ENCODE measurements at places on chromosomes 11 and 22. TPM values are rescaled to one million over a fixed set of nuclear protein-coding genes. Genes with fewer than 3 reads are reported as not detected.

CD248 gene
- not detected for total RNA-seq

OR6A2 gene
- not detected for total RNA-seq

UBQLNL gene
- not detected for total RNA-seq

DRICH1 gene
- total RNA-seq, result 0.36 TPM
